ENCODE measurements at places on chromosomes 12 and 14. TPM values are rescaled to one million over a fixed set of nuclear protein-coding genes. Genes with fewer than 3 reads are reported as not detected.

NAV3 gene
- total RNA-seq: 3.6 TPM

RACGAP1 gene
- 140 TPM for total RNA-seq

PMEL gene
- total RNA-seq: 0.87 TPM

KRT8 gene
- total RNA-seq: 20.7 TPM

AQP2 gene
- not detected for total RNA-seq

DPY19L2 gene
- 2.5 TPM for total RNA-seq

AMHR2 gene
- not detected for total RNA-seq

TAS2R9 gene
- total RNA-seq: not detected

CCDC184 gene
- 1.2 TPM for total RNA-seq

COPS7A gene
- 93.9 TPM for total RNA-seq

RNFT2 gene
- 4.5 TPM for total RNA-seq

DLK1 gene
- not detected for total RNA-seq

CCDC38 gene
- not detected for total RNA-seq

TMEM132D gene
- total RNA-seq: not detected

NPAS3 gene
- 4.2 TPM for total RNA-seq

OR6C2 gene
- total RNA-seq: not detected

MANSC4 gene
- total RNA-seq: not detected

NGB gene
- not detected for total RNA-seq
